Activated naive CD4-positive, alpha-beta T cell treated with anti-CD3 and anti-CD28 coated beads for 36 hours (primary cell): ENCODE measurements at places on chromosomes 1 and 21. TPM values are rescaled to one million over a fixed set of nuclear protein-coding genes. Genes with fewer than 3 reads are reported as not detected.
A peak's percentile ranks its signal among the peaks of the same experiment; 100 is the strongest.

GRCh38 chr1:160115545-160116282 lies at the start of gene ATP1A2:
Gene ATP1A2, plus strand, starts transcription at chr1:160115759. Its CDS starts 103 bp downstream, at chr1:160115862.
- no peak for DNase-seq

PTPN7 gene
- 119 TPM for total RNA-seq

PYHIN1 gene
- 4.1 TPM for total RNA-seq

DNA sequence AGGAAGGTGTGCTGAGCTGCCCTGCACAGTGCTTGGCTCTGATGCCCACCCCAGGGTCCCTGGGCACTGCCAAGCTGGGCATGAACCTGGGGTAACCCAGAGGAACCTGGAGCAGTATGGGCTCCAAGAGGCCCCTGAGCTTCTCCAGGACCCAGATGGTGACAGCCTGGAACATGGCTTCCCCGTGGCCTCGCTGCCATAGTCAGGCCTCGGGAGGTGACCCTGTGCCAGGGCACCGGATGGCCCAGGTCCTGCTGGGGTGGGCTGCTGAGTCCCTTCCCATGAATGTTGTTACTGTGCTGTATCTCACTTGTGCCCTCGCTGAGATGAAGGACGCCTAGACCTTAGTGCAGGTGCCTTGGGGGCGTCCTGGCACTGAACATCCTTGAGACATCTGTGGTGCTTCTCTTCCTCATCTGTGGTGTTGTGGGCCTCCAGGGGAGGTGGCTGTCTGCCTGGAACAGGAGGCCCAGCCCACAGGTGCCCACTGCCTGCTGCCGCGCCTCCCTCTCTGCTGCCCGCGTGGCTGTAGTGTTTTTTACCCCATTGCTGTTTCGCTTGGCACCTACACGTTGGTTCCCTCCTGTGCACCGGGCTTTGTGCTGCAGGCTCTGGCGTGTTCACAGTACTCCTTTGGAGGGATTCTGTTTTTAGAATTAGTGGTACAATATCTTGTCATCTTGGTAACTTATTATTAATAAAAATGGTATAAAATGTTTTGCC lies 160.3 kb downstream of the PCBP3 start:
- DNase-seq: no peak

LRRN2 gene
- not detected for total RNA-seq

DNA sequence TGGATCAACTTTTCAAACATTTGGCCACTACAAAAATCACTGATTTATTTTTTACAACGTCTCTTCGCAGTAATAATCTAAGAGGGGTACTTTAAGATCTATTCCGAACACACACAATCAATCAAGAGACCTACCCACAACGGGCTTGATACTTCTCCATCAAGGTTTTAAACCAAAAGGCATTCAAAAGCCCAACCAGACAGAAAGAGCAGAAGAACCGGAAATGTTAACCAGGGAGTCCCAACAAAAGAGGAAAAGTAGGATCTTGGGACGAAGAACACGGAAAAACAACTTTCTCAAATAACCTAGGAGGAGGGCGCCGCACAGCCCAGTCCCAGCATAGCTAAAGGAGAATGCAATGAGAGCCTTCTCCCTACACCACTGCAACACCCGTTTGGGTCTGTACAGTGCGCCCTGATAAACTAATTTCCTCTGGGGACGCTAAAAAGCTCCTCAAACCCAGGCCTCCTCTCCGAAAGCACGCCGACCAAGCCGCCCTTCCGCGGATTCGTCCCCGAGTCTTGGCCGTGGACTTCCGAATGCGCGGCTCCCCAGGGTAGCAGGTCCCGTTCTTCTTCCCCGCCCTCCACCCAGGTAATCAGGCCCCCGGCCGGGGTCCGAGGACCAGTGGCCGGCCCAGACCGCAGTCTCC lies 623 bp downstream of the RPL22 start:
- DNase-seq: peak; percentile 24

GRCh38 chr1:209045331-209046057 lies 538.0 kb upstream of the CAMK1G start:
- DNase-seq: no peak

DNA sequence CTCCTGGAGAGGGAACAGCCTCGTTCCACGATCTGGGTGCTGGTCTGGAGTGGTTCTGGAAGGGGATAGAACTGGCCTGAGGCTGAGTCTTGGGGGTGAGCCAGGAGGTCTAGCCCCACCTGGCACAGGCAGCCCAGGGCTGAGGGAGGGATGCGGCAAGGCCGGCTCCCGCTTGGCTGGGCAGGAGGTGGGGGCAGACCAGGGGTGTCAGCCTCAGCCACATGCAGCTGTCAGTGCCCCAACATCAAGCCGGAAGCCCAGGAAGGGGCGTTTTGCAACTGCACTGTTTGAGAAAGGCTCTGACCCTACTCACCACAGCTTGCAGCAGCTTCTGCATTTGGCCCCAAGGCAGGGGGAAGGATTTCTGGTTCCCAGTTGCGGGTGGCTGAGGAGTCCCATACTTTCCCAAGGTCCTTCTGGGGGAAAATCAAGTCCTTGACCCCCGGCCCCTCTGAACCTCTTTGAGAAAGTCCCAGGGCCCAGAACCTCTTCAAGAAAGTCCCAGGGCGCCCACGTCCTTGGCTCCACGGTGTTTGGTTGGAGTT lies 2.0 kb downstream of the EFHD2 start:
- DNase-seq: peak; percentile 49

DNA sequence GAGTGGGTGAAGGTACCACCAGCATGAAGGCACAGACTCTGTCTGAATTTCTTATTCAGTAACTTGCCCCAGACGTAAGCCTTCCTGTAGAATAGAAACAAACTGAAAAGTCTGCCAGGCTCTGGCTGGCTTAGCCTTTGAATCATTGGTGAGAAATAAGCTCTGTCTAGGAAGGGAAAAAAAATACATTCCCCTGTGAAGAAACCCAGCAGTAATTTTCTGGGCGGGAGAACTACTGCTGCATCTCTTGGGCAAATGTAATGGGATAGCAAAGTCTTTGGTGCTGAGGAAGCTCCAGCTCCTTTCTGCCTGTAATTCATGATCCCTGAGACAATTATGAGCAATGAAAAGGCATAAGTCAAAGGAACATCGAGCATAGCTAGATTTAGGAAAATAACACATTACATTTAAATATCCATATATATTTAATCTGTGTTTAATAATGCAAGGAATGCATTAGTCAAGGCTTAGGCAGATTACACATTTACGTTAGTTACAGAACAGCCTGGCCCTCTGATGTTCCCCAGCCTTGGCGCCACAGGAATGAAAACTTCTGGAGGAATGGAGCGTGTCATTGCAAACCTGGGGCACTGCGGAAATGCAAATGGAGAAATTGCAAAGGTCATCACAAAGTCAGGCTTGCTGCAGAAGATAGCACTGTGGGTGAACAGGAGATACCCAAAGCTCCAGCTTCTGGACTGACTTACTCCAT lies 216.3 kb upstream of the CAMK1G start:
- DNase-seq: no peak

S100A16 gene
- total RNA-seq: not detected

DNA sequence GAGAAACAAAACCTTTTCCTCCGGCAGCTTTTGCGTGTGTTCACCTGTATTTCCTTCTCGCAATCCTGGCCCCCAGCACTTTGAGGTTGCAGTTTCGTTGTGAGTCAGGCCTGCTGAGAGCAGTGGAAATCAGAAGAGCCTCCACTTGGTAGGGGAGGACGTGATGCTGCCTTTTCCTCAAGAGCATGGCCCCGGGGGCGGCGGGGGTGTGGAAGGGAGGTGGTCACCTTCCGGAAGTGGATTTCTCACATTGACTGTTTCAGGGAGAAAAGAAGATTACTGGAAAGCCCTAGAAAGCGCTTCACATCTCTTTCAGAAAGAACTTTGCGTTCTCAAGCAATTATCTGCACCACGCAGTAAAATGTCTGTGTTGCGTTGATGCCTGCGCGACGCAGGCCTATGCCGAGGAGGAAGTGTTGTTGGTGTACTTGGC lies 12.2 kb upstream of the IL10 start:
- peak; percentile 98 for DNase-seq

DENND2D gene
- total RNA-seq: 210 TPM

GRCh38 chr1:77218477-77219165 lies 609 bp downstream of the PIGK start:
- DNase-seq: peak; percentile 16

- no peak for DNase-seq
Measured at GRCh38 chr21:14353231-14353630, 29.7 kb downstream of the HSPA13 start.

DNA sequence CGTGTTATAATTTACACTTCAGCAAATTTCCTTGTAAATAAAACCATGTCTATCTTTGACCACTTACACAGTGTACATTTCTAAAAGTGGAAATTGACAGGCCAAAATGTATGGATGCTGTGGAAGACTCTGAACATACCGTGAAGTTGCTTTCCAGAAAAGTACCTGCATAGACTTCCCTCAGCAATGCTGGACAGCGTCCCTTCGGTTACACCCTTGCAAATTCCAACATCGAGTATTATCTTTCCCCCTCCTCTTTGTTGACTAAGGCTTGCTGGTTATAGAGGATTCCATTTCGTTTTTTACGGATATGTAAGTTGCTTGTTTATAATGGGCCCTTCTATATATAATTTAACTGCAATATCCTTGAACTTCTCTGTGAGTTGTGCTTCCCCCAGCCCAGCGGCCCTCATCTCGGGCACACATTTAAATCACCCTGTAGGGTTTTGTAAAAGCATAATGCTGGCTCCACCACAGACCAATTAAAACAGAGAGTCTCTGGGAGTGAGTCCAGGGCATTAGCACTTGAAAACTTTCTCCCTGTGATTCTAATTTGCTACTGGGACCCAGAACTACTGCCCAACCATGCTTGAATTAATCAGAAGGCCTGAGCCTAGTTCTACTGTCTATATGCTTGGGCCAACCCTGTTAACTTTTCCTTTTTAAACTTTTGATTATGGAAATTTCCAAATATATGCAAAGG lies 230.3 kb downstream of the GRIK3 start:
- no peak for DNase-seq

DNA sequence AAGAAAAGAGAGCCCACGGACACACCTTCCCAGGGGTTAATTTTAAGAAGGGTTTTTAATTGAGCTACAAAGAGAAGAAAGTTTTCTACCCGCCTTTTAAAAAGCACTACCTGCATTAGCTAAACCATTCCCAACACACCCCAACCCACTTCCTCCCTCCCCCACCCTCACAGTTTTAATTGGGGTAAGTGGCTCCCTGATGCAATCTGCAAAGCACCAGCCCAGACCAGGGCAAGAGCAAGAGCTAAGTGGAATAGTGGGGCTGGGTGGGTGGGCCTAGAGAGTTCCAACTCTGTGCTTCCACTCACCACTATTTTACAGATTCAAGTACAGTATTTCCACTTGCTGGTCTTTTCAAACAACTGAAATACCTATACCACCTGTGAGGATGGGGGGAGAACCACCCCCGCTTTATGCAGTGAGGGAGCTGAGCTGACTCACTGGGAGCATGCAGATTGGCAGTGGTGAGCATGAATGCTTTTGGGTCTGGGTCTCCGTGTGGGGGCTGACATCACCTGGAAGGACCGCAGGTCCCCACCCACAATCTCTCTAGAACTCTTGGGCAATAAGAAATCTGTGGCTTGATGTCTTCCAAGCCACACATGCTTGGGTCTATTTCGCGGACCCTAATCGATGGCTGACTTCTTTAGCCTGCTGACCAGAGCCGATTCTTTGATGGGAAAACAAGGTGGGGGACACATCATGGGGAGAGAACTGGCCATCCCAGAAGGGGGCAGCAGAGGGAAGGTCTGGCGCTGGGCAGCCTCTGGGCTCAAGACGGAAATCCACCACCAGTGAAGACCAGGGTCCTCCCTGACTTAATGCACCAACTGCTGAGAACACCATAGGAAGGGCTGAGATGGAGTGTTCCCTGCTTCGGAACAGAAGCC lies 95.5 kb downstream of the SSBP3 start:
- peak; percentile 46 for DNase-seq

KHDC4 gene
- total RNA-seq: 82.3 TPM

DNA sequence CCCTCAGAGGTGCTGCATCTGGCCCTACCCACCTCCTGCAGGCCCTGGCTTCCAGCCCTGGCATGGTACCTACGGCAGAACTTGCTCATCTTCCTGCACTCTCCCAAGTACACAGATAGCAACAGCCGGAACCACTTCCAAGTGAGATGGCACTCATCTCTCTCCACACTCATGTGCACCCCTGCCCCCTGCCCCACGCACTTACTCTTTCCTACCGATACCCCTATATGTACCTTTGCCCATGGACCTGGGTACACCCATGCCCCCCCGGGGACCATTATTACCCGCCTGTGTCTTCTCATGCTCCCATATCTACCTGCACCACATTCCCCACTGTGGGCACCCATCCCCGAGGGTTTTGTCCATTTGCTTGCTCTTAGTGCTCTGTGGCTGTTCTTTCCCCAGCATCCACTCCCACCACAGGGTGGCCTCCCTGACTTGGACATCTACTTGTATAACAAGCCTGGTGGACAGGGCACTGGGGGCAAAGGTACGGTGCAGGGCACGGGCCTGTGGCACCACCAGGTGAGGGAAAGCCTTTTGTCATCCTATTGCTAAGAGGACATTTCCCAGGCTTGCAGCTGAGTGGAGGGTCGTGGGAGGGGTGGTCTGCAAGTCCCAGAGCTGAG lies 14.7 kb downstream of the HYI start:
- peak; percentile 2 for DNase-seq

KPRP gene
- not detected for total RNA-seq

DNA sequence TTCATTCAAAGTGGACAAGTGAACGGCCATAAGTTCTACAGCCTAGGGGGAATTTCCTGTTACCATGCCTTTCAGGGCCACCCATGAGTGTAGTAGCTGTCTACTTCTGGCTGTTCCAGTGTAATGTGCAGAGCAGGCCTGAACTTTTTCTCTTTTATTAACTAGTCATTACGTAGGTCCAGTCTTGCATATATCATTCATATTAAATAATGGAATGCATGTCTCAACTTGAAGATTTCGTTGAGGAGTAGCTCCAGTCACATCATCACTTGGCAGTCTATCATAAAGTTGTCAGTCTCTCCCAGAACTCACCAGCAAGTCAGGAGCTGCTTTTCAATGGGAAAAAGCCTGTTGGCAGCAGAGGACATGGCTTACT lies 12.0 kb upstream of the GIPC2 start:
- DNase-seq: no peak

CFAP57 gene
- total RNA-seq: 0.14 TPM

DNA sequence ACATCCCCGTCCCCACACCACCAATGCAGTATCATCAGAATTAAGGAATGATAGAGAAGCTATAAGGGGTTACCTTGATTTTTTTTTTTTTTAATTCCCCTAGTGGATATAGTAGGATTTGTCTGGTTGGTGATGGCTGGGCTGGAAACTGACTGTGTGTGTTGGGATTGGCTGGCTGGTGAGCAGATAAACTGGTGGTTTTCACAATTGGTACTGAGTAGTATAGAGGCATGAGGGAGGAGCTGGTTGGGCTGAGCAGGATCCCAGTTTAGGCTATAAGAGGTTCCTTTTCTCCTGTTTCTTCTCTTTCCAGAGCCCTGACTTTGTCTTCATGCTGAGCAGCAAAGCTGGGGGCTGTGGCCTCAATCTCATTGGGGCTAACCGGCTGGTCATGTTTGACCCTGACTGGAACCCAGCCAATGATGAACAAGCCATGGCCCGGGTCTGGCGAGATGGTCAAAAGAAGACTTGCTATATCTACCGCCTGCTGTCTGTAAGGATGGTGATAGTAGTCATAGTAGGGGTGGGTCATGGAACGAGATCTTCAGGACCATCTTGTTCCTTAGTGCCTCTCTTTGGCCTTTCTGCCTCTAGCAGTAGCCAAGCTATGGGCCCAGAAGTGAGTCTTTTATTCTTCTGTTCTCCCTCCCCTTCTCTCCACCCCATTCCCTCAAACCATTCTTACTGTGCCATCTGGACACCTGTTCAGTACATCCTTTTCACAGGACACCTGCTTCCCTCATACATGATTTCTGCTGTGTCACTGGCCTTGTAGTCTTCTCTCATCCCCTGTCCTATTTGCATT lies 26.9 kb downstream of the RAD54L start:
- no peak for DNase-seq

GRCh38 chr1:37306461-37306860 lies 167.9 kb upstream of the ZC3H12A start:
- no peak for DNase-seq
